ENCODE measurements at places on chromosomes 7 and 10.

GRCh38 chr7:38020121-38020785 lies 99.8 kb downstream of the EPDR1 start:
- peak; percentile 14 for DNase-seq

DNA sequence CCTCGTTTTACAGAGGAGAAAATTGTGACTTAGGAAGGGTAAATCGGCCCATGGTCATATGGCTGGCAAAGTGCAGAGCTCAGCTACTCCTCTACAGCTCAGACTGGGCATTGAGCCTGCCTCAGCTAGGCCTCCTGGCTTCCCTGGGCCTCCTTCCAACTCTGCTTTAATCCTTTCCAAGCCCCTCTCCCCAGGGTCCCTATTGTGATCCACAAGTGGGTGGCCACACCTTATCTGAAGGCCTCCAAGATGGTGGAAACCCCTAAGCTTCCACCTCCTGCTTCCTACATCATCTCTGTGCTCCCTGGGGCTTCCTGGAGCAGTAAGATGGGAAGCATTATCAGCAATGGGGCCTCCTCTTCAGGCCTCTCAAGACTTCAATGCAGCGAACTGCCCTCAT lies 3.0 kb upstream of the LGI1 start:
- DNase-seq, result no peak

GRCh38 chr7:65820287-65820950 lies 52.5 kb upstream of the VKORC1L1 start:
- no peak for DNase-seq

- no peak for DNase-seq
Measured at GRCh38 chr10:412109-412508, 276.9 kb downstream of the ZMYND11 start.

- DNase-seq, result no peak
Measured at GRCh38 chr7:111138586-111138985, 47.7 kb downstream of the LRRN3 start.

- DNase-seq, result peak; percentile 30
Measured at GRCh38 chr7:30082686-30083085, 52.1 kb upstream of the MTURN start.

DNA sequence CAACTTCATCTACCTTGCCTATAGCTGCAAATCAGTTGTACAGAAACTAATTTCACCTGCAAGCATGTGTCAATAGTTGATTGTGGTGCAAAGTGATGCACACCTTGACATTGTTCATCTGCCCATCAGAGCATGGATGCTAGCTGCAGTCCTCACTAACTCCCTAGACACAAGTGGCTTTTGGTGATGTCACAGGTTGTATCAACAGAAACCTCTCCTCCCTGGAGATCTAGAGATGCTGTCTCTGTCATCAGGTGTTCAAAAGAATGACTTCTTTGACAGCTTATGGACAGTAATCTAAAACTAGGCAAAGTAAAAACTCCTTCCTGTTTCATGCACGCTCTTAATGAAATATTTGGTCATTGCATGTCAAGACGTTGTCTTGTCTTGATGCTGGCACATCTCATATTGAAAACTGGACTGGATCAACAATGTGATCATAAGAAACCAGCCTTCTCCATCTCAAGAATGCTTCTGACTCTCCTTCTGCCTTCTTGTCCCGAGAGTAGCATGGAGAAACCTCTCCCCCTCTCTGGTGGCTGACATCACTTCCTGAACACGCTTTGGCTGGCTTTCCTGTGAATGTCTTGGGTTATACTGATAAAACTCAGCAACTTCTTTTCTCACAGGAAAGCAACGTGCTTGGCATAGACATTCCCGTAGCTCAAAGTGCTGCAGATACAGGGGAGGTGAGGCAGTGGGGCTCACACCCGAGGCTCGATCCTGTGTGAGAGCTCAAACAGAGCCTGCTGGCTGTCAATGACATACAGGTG lies 176.2 kb upstream of the CDCA7L start:
- DNase-seq, result no peak

DNA sequence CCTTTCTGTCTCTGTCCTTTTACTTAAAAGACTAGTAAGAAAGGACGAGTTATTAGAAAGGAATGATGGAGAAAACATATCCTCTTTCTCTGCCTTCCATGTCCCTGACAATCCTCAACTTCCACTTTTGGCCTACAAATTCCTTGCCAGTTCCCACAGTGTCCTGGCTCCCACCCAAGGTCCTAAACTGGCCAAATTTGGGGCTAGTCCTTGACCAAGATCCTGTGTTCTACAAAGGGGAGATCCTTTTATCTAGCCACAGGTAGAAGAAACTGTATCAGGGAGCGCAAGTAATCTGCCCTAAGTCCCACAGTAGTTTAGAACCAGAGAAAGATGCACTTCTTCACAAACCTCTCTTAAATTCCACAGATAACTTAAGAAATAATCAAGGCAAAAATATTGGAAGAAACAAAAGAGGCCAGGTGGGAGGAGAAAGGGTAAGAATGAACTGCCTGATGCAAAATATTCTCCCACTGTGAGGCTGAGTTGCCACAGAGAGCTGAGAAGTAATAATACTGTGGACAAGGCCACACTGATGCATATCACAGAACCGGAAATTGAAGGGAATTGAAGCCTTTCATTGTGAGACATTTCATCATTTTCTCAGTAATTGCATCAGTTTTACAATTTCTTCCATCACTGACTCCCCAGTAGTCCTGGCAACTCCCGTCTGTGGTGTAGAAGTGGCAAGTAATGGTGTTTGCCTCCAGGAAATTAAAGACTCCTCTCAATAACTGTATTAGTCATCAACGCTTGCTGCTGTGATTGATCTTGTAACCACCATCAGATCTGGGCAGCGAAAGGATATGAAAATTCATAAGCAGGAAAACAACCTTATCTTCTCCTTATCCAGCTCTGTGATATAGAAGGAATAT lies 47.2 kb downstream of the DNAJC12 start:
- peak; percentile 26 for DNase-seq

DNA sequence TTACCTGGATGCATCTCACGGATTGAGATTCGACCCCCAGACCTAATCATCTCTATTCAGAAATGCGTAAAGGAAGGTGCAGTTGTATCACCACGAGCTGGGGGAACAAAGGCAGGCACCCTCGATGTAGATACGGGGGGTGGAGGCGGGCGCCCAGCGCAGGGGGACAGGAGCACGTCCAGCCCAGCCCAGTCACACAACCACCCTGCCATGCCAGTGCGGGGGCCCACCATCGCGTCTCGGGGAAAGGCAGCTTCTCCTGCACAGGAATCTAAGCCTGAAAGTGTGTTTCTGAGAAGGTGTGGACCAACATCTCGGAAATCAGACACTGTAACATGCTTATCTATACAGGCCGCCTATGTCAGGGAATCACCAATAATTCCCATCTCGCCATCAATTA lies 131.1 kb downstream of the DIP2C start:
- no peak for DNase-seq

DNA sequence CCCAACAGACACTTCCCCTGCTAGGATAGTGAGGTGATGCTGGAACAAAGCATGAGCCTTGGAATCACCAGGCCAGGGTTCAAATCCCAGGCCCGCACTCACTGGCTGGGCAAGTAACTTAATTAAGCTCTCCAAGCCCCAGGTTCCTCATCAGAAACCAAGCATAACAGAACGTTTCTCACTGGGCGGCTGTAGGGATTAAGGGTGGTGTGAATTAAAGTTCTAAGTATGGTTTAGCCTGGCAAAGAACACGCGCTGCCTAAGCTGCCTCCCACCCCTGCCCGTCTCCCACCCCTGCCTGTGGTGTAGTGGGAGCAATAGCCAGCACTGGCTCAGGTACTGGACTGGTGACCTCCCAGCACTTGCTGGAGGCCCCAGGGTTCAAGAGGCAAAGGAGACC lies 5.6 kb downstream of the SLC4A2 start:
- no peak for DNase-seq

- no peak for DNase-seq
Measured at GRCh38 chr10:78171633-78172400, 138.2 kb downstream of the RPS24 start.

GRCh38 chr10:31928549-31929260 lies at the start of gene ARHGAP12:
TSS of gene ARHGAP12 (minus strand) at chr10:31928831. CDS start at chr10:31908855, 19,976 bp downstream.
- DNase-seq, result no peak

DNA sequence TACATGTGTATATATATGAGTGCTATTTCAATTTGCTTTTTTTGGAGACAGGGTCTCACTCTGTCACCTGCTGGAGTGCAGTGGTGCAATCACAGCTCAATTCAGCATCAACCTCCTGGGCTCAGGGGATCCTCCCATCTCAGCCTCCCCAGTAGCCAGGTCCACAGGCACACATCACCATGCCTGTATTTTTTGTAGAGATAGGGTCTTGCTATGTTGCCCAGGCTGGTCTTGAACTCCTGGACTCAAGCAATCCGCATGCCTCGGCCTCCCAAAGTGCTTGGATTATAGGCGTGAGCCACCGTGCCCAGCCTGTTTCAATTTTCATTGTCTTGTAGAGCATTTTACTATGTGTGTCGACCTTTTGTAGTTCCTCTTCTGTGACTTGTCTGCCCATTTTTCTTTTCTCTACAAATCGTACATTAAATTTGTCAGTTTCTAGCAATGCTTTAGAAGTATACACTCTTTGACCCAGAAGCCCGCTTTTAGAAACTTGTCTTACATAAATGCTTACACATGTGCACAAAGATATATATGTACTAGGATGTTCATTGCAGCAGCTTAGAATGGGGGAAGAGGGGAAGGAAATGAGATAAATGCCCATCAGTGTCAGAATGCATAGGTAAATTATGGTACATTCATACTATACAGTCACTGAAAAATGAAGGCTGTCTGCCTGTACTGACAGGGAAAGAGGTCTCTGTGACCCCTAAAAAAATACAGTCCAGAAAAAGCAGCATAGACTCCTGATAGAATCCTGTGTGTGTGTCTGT lies 12.2 kb upstream of the RFC2 start:
- no peak for DNase-seq

DNA sequence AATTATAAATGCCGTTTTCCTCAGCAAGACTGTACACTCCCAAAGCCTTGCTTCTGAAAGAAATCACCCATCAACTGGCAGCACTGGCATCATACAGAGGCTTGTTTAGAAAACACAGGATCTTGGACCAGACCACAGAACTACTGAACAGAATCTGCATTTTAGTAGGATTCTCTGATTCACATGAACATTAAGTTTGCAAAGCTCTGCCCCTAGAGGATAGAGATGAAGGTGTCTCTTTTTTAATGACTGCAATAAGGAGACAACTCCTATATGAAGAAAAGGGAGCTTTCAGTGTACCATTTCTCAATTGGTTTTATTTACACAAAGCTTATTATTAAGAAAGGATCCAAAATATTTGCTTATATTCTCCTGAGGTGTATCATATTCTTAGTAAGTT lies 172.7 kb downstream of the AGMO start:
- no peak for DNase-seq

DNA sequence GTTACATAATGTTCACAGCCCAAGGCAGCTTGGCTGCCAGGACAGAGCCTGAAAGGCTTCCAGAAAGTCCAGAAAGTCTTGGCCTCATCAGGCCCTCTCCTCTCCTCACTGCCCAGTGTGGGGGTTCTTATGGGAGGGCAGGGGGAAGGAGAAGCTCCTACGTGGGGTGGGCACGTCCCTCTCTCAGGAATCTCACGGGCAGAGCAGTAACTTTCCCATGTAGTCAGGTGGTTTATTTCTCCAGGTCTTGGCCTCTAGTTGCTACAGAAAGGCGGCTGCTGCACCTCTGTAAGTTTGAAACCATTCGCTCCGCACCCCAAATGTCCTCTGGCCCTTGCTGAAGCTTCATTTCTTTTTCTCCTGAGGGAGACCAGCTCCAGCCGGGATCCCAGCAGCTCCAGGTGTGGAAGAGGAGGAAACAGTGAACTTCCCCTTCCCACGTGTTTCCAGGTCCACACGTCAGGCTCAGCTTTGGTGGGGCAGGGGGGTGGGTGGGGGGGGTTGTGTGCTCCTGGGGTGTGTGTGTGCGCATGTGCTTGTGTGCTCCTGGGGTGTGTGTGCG lies 320.3 kb downstream of the WDR37 start:
- DNase-seq, result no peak

GRCh38 chr10:104935656-104936055 lies 294.6 kb downstream of the SORCS3 start:
- DNase-seq, result no peak

DNA sequence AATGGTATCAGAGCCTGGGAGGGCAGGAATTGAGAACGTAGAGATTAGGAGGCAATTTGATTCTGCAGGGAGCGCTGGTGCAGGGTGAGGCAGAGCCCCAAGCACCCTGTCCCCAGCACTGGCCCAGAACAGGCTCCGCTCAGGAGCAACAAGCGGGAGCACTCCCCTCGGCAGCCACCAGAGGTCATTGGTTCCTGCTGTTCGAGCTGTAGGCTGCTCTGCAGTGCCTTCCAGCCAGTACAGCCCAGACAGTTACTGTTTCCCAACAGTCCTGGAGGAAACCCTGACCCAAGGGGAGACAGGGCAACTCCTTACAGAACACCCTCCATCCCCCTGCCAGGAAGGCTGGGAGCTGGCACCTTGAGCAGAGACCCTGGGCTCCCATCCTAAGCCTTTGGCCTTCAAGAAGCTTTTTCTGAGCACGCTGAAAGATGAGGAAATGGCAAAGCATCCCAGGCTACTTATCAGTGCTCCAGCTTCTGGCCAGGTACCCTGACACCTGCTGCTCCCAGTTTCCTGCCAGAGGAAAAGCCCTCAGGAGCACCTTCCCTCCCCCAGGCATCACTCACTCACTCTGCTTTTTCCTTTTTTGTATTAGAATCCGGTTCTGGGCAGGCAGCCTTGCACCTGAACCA lies 71.2 kb upstream of the EFCAB10 start:
- DNase-seq, result no peak

DNA sequence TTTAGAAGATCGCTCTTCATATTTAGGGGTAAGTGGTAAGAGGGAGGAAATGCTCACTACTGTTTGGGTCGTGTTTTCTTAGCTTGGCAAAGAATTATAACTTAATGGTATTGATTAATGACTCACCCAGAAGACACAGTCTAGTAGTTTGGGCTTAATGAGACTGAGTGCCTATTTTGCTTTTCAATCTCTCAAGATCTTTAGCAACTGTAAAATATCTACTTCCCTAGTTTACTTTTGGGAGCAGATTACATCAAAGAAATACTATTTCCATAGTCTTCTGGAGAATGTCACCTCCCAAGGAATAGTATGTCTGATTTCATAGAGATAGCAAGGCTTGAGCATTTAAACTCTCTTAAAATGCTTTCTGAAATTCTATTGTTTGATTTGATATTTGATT lies 100.5 kb upstream of the SLC25A13 start:
- no peak for DNase-seq

DNA sequence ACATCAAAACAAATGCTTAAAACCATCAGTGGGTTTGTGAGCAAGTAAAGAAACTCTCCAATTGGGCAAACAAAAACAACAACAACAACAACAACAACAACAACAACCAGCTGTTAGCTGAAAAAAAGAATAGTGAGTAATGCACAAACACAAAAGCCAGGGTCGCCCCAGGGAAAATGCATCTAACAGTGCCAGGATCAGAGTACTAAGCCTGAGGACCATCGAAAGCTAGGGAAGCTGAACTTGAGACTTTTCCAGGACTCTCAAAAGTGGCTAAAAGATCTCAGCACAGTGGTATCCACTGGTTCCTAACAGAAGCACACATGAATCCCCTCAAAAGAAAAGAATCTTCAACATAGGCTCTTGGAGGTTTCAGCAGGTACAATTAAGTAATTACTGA lies 83.3 kb downstream of the CPXM2 start:
- DNase-seq, result no peak

GRCh38 chr10:59991661-59992060 lies 85.3 kb upstream of the CCDC6 start:
- DNase-seq, result no peak

All from HS-5 (cell line).